ENCODE measurements at places on chromosomes 11 and 22.
A peak's percentile ranks its signal among the peaks of the same experiment; 100 is the strongest.

DNA sequence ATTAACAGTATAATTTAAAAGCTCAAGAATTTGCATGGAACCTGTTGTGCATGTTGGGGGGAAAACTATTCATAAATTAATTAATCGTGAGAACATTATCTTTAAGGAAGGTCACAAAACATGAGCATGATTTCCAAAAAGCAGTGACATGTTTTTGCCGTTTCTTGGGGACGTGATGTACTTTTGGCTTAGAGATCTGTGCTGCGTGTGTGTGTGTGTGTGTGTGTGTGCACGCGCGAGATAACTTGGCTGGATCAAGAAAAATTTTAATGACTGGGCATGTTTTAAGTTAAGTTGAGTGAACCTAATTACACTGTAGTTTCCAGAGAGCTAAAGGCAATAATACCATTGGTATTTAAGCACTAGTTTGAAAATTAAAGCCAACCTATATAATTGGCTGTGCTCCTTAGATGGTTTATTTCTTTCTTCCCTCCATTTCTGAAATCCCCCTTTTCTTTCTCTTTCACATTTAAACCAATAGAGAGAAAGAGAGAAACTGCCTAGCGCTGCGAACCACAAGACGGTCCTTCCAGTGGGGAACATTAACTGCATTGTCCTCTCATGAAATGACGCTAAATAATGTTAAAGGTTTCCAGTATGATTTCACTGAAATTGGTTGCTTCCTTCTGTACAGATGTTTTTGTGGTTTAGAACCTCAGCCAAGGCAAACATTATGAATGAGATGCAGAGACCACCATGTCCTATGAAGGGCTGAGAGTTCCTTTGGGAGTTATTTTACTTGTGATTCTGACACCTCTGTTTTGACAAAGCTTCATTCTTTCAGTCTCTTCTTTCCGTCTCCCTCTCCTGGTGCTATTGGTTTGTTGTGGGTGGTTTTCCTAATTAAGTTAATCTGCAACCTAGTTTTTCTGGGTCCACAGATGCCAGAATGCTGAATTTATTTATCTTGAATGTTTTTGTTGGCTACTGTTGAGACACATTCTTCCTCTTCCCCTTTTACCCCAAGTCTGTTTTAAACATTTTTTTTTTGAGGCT, 51.7 kb downstream of the ZBTB16 start:
- peak; percentile 69 for DNase-seq

- peak; percentile 9 for DNase-seq
Observed at GRCh38 chr11:2444821-2445745, at the start of gene KCNQ1. Gene KCNQ1 (plus strand): TSS chr11:2445008. CDS start chr11:2445099, 91 bp downstream.

DNA sequence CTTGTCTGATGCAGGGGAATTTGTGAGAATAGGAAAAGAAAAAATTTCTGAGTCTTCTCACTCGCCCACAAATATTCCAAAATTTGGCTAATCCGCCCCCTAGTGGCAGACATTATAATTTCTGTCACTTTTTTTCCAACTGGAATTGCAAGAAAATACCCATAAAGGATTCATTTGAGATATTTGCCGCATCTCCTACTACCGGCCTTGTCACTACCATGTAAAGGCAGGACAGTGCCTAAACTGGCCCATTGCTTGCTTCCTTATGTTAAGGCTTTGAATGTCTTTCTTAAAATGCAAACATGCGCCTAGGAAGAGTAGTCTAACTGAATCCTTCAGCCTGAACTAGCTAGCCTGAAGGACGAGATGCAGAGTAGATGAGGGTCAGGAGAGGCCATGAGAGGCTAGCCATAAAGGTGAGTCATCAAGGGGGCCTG, 9.3 kb upstream of the CEP295 start:
- peak; percentile 26 for DNase-seq

GRCh38 chr11:129248618-129249017, 56.5 kb upstream of the ARHGAP32 start:
- DNase-seq = no peak

DNA sequence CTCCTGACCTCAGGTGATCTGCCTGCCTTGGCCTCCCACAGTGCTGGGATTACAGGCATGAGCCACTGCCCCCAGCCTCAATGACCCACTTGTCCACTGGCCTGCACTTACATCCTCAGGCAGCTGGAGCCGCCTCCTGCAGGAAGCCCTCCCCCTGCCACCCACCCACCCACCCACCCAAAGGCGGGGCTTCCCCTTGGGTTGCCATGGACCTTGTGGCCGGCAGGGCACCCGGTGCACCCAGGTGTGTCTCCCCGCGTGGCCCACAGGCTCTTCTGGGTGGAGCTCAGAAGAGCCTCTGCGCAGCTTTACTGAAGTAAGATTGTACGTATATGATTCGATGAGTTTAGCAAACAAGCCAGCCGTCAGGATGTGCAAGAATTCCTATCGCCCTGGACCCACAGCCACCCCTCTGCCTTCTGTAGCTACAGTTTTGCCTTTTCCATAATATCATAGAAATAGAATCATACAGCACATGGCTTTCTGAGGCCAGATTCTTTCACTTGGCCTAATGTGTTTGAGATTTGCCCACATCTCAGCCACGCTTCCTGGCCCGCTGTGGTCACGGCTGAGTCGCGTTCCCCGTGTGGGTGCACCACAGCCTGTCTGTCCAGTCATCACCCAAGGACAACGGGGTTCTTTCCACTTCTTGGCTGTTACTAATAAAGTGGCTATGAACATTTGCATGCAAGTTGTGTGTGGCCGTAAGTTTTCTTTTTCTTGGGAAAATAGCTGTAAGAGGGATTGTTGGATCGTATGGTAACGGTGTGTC, 5.3 kb upstream of the BRSK2 start:
- no peak for DNase-seq

DNA sequence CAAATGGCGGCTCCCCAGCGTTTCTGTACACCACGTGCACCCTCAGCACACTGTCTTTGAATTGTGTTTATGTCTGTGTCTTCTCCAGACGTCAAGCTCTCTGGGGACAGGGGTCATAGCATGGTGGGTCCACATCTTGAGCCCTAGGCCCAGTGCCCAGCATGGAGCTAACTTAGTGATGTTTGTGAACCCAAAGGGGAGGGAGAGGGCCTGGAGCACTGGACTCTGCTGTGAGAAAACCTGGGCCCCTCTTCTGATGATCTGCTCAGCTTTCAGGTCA, 4.3 kb downstream of the MRGPRG start:
- DNase-seq = no peak

- DNase-seq = peak; percentile 65
Observed at GRCh38 chr11:62108017-62108750, 15.6 kb upstream of the INCENP start.

DNA sequence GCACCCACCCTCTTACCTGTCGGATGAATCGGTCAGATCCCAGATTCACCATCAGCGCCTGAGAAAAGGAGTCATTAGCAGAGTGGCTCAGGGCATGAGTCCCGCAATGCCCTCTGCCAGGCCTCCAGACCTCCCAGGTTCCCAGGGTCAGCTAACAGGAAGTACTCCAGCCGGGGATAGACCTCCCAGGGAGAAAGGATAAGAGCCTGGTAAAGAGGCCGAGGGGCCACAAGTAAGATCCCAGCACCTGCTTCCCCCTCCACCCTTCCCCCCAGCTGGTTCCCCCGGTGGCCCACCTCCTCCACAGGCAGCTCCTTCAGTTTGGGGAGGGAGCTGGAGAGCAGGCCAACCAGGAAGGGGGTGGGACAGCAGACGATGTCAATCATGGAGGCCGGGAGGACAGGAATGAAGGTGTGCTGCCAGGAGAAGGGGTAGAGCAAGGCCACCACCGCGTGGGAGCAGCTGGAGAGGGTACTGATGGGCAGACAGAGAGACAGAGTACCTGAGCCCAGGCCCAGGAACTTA, 16.4 kb downstream of the RPL27A start:
- DNase-seq = no peak

DNA sequence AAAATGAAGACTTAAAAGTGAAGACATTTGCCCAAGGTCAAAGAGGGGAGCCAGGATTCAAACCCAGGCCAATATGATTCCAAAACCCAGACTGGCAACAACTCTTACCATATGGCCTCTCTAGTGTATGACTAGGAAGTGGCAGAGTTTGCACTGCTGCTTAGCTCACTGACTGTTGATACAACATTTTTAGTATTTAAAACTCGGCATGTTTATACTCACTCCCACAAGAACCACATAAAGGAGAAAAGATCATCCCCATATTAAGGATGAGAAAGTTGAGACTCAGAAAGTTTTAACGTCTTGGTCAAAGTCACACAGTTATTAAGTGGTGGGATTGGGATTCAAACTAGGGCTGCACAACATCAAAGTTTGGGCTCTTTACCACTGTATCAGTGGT, 81.7 kb downstream of the CCDC34 start:
- DNase-seq = no peak
